ENCODE measurements at places on chromosomes 12 and 14.

DNA sequence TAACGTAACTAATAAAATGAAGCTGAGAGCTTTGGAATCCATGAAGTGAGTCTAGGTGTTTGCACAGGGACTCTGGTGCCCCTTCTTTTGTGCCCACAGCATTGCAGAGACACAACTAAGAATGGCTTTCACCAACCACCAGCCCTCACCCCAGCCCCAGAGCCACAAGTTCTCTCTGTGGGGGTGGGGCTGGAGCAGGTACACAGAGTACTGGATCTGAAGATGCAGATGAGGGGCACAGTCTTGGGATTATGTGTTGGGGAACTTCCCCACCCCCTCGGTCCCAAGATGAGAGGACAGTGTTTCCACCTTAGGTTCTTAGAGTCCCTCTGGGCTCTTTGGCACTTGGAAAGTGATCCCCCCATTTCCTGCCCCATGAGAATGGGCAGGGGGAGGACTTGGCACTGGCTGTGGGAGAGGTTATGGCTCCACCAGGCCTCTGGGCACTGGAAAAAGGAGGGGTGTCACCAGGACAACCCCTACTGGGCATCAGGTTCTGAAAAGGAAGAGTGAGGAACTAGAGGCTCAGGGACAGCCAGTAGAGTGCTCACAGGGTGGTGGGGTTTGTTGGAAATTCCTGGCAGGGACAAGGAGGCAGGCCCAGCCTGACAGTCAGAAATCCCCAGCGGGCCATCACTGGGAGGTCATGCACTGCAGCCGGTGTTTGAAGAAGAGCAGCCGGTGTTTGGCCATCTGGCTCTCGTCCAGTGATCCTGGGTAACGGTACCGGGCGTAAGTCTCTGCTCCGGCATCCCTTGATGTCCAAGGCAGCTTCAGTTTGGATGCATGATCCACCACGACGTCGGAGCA lies 6.7 kb downstream of the B4GALNT1 start:
- DNase-seq, result peak; percentile 67

GRCh38 chr12:91870872-91871707 lies 274.6 kb downstream of the BTG1 start:
- DNase-seq, result no peak

- no peak for DNase-seq
Measured at GRCh38 chr12:4496145-4496838, 42.4 kb upstream of the RAD51AP1 start.

GRCh38 chr12:126648074-126648473 lies 1582.8 kb downstream of the AACS start:
- DNase-seq, result no peak

DNA sequence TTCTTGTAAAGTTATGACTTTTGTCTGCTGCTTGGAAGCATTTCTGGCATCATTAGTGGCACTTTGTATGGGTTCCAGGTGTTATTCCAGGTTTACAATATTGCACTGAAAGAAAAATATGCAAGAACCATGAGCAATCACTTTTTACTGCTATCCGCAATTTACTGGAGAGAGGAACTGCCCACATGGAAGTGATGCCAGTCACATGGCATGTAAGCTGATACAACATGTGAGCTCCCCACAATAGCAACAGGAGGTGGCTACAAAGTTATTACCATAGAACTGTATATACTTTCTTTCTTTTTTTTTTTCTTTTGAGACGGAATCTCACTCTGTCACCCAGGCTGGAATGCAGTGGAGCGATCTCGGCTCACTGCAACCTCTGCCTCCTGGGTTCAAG lies 1012.1 kb downstream of the BCL11B start:
- no peak for DNase-seq

- DNase-seq, result no peak
Measured at GRCh38 chr14:103561381-103562178, 877 bp downstream of the BAG5 start.

GRCh38 chr14:35367056-35367372 lies 37.5 kb downstream of the NFKBIA start:
- DNase-seq, result no peak

- no peak for DNase-seq
Measured at GRCh38 chr12:59067083-59067482, 146.8 kb upstream of the LRIG3 start.

DNA sequence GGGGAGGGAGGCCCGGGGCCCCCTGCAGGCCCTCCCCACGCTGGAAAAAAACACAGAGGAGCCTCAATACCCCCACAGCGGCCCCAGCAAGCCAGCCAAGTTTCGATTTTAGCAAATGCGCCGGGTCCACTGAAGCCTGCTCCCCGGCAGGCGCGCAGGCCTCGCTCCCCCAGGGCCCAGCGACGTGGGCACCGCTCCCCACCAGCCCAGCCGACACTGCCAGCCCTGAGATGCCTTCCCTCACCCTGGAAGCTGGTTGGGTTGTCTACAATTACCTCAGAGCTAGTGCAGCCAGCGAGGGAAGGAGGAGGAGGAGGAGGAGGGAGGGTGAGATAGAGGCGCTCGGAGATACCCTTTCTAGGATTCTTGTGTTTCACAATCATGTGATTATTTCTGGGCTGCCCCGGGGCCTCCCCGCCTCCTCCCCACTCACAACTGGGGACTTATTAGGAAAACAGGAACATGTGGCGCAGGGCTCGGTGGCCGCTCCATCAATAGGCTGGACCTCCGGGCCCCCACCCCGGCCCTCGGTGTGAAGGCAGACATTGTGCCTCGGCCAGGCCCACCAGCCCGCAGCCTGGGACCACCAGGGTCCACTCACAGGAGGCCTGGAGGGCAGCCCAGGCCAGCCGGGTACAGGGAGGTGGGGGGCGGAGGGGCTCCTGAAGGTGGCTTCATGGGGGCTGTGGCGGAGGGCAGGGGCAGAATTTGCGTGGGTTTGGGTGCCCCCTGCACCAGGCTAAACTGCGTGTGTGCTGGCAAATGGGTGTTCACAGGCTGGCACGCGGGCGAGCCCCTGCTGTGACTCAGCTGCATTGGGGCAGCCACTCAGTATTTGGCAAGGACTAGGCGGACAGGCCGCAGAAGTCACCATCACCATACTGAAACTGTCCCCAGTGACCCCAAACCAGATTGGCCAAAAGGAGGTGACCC lies 109.9 kb downstream of the NCOR2 start:
- DNase-seq, result peak; percentile 95

DNA sequence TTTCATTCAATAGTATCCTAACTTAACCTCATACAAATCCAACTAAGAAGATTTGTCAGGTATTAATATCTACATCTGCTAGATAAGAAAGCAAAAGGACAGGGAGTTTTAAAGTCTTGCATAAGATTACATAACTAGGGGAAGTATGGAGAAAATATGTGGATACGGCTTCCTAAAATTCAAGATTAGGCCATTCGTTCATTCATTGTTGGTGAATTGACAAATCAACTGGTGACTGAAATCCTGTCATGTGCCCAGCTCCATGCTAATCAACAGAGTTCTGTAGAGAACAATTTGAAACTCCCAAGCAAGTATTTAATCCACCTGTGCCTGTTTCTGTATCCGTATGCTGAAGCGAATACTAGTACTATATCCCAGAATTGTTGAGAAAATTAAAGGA lies 260.9 kb upstream of the USP15 start:
- no peak for DNase-seq

- DNase-seq, result no peak
Measured at GRCh38 chr12:105799103-105799502, 339.7 kb downstream of the NUAK1 start.
